ENCODE measurements at places on chromosomes 2 and 18.

DNA sequence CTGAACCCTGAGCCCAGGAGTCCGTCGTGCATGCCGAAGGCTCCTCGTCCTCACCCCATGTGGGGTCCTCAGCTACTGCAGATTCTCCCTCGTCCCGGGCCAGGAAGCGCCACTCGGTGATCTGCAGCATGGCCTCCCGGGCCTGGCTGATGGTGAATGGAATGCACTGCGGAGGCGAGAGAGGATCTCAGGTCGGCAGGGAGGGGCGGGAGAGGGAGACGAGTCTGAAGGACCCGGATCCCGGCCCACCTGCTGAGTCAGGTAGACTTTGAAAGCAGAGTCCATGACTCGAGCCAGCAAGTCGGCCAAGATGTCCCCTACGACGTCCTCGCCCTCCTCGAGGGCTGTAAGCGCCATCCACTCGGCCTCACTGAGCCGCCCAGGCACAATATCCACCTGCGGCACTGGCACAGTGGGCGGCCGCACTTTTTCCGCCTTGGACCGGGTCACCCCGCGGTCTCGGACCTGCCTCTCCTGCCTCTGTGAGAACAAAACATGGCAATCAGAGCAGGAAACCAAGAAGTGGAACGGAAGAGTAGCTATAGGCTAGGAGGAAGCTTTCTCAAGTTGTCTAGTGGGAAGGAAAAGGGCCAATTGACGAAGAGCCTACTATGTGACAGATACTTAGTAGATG, 5.5 kb downstream of the C2orf81 start:
- DNase-seq, result no peak

DNA sequence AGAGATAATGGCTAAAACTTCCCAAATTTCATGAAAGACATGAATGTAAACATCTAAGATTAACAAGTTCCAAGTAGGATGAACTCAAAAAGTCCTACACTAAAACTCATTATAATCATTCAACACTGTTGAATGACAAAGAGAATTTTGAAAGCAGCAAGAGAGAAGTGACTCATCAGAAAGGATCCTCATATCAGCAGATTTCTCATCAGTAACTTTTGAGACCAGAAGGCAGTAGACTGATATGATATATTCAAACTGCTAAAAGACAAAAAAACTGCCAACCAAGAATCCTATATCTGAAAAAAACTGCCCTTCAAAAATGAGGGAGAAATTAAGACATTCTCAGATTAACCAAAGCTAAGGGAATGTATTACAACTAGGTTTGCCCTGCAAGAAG, 130.6 kb upstream of the OTX1 start:
- no peak for DNase-seq

DNA sequence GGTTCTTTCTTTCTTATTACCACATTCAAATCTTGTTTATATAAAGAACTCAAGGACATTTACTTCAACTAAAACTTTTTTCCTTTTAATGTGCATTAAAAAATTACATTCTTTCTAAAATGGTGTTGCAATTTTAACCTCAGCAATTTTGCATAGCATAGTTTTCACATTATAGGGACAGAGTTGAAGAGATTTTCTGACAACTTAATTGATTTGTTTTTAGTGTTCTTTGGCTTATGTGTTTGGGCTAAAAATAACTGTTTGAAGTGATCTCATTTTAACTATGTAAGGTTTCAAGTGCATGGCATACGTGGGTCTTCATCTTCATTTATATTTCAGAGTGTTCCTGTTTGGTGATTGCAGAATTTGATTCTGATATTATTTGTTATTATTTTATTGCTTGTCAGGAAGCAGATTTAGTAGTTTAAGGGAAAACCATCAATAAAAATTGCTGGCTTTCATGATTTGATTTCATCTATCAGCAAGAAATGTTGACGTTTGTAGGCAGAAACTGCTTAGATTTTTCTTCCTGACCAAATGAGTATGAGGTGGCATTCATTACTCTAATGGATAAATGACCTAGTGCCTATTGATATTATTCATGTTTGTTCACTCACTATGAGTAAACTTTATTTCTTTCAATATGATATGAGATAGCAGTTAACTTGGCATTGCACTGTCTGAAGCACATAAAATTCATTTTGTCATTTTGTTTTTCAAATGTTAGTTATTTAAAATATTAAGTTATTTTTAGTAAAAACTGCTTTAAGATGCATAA, 398.4 kb downstream of the NUP35 start:
- no peak for DNase-seq

DNA sequence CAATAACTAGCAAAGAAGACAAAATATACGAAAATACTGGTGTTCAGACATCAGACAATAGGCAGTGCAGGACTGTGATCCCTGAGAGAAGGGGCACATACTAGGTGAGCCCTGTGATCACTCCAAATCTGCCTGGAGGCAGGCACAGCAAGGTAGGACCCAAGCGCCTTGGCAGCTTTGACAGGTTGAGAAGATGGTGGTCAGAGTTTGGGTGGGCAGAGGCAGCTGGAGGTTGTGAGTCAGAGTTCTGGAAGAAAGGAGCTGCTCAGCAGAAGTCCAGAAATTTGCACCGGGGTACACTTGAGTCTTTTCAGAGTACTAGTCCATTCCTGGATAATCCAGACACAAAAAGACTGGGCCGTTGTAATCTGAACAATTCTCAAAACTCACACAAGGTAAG, 14.0 kb downstream of the KIF1A start:
- DNase-seq, result no peak

GRCh38 chr2:218187296-218188015, 20.7 kb upstream of the CXCR1 start:
- no peak for DNase-seq
